ENCODE measurements at places on chromosomes 5 and 9.

DNA sequence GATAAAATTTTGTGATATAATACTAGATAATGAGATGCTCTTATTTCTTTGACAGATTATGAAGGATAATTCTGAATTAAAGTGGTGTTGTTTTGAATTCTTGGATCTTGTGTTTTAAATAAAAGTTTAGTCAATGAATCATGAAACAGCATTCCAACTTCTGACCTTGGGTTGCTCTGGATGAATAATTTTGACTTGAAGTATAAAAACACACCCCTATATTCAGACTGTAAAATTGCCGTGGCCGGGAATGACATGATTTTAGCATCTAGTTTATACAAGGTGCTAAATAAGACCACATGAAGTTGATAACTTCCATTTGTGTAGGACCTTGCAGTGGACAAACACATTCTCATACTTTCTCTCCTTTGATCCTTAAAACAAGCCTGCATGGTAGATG, 67.2 kb upstream of the DAP start:
- DNase-seq, result no peak

DNA sequence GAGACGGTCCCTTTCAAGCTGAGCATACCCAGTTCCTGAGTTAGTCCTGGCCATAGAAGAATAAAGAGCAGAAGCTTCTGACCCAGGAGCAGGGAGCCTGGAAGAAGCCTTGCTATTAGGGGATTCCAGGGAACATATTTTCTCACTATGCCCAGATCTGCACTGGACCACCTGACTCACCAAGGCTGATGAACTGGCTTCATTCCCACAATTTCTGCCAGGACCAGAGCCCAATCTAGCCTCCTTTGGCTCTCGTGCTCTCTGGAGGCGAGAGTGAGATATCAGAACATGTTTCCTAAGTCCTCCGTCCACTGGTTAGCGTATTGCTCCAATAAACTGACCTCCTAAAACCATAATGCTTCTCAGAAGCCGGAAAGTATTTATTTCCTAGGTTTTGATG, 9.9 kb downstream of the GABBR2 start:
- no peak for DNase-seq

- no peak for DNase-seq
These were observed 9.4 kb upstream of the MAMDC2 start for GRCh38 chr9:70034271-70034711.

DNA sequence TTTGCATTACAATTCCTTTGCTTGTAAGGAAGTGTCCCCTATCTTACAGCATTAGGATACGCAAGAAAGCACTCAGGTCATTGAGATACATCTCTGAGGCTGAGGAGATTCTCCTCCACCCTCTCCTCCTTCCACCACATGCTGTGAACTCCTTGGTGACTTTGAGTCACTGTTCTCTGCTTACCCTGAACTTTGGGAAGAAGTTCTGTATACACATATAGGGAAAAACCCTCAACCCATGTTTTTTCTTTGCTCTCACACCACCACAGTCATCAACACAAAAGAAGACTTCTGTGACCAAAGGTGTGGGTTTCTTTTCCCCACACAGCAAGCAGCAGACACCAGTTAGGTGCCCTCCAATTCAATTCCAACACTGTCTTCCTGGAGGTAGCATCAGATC, 38.1 kb downstream of the CNOT6 start:
- DNase-seq, result no peak

DNA sequence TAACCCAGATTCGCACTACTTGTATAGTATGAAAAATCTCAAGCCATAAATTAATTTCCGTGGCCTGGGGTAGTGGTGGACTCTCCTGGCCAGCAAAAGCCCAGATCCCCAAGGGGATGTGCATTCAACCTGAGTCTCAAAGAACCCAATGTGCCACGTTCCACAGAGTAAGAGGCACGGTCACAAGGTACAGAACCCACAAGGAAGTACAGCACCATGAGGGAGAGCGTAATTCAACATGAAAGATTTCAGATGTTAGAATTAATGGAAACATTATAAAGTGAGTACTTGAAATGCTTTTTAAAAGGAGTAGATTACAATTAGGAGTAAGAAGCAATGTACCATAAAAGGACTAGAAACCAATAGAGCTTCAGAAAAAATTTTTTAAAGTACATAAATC, 23.4 kb downstream of the SRD5A1 start:
- no peak for DNase-seq

DNA sequence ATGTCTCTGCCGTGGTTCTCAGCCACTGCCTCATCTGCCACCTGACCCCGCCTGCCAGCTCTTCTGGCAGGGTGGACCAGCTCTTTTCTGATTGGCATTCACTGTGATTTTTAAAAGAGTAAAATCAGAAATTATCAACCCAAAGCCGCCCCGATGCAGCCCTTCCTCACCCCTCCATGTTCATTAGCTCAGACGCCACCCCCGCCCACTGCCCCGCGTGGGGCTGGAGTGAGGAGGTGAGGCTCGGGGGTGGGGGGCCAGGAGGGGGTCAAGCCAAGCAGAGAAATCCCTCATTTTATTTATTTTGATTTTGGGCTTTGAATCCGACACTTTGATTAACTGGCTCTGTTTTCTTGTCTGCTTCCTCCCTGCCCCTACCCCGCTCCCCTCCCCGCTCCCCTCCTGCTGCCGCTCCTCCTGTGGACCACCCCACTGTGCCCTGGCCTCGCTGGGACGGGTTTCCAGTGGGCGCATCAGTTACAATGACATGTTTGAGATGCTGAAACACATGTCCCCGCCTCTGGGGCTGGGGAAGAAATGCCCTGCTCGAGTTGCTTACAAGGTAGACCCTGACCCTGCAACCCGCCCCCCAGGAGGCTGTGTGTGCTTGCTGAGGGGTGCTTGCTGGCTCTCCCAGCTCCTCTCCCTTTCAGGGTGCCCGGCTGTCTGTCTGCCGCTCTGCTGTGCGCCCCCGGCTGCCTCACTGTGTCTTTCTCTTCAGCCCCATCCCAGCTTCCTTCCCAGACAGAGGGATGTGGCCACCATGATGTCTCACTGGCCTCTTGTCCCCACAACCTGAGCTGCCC, 224.9 kb downstream of the CACNA1B start:
- no peak for DNase-seq

DNA sequence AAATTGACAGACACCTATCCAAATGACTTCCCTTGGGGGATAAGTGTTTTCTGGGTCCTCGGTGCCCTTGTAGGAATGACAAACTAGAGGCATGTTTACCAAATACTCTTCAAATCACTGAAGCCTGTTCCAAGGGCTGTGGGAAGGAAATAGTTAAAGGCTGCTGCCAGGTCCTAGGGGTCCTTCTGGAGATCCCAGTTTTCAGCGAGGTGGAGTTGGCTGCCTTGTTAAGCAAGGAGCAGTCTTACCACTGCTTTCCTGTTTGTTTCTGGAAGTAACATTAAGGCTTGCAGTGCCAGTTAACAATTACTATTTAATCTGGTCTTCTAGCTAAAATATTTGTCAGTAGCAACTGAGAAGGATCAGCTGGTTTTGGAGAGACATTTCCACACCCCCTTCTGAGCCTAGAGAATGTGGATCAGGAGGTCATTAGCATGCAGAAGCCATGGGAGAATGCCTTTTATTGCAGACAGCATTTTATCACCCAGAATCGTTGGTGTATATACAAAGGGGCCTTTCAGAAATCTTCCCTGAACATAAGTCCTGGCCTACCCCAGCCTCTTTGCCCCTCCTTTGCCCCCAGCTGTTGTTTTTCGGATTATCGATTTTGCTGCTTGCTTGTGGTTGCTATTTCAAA, 238.8 kb downstream of the DMAC1 start:
- no peak for DNase-seq

- no peak for DNase-seq
These were observed 11.1 kb downstream of the HNRNPAB start for GRCh38 chr5:178215280-178216002.

DNA sequence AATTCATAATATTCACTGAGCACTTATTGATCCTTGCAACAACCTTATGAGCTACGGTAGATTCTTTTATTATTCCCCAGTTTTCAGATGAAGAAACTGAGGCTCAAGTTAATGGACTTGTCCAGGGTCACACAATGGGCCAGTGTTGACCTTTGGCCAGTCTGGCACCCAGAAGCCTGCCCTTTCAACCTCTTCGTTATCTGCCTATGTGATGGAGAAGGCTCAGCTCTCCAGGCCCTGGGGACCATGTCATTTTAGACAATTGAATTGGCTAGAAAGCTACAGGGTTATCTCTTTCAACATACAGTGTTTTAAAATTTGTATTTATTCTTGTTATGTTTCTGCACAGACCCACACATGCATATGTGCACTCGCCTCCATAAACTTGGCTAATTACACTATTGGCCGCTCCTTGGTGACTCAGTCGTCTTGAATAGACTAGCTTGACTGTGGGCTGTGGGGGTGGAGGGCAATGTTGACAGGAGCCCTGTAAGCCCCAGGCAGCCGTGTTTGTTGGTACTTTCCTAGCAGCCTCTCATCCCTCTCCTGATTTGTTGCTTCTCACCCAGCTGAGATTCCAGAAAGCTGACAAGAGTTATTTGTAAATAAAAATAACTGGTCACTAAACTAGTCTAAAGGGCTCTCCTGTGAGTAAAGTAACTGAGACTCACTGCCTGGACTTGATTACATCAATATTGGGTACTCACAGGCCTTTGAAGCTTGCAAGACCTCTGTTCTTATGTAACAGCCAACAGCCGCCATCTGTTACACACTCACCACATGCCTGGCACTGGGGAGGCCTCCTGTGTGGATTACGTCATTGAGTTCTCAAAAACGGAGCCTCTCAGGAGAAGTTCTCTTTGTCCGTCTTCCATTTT, 8.5 kb upstream of the ANGPTL2 start:
- no peak for DNase-seq

GRCh38 chr5:126410623-126411022, 12.6 kb upstream of the GRAMD2B start:
- no peak for DNase-seq

DNA sequence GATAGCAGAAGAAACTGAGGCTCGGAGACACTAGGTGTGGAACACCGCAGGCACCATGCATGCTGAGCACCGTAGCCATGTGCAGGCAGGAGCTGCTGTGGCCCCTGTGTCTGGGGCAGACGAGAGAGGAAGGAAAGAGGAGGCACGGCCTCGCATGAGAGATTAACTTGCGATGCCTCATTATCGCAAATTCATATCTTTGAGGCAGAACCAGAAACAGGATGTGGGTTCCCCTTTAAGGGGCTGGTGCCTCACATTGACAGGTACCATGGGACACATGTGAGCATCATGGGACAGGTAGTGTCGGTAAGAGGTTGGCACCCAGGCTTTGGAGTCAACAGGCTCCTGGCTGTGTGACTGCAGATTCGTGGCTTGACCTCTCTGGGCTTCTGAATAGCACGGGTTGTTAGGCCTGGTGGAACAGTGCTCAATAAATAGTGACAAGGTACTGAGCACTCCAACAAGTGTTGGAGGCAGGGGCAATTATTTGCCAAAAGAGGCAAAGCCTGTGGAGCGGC, 40.8 kb downstream of the NAIF1 start:
- peak; percentile 96 for DNase-seq

- DNase-seq, result no peak
These were observed 45.6 kb upstream of the SLC44A1 start for GRCh38 chr9:105198865-105199264.
